Nephron progenitor cell (in vitro differentiated cells): ENCODE measurements at places on chromosomes 12 and 14.

- DNase-seq: no peak
Observed at GRCh38 chr14:91108941-91109611, 4.8 kb upstream of the DGLUCY start.

GRCh38 chr12:132359971-132360370, 30.6 kb upstream of the GALNT9 start:
- no peak for DNase-seq

DNA sequence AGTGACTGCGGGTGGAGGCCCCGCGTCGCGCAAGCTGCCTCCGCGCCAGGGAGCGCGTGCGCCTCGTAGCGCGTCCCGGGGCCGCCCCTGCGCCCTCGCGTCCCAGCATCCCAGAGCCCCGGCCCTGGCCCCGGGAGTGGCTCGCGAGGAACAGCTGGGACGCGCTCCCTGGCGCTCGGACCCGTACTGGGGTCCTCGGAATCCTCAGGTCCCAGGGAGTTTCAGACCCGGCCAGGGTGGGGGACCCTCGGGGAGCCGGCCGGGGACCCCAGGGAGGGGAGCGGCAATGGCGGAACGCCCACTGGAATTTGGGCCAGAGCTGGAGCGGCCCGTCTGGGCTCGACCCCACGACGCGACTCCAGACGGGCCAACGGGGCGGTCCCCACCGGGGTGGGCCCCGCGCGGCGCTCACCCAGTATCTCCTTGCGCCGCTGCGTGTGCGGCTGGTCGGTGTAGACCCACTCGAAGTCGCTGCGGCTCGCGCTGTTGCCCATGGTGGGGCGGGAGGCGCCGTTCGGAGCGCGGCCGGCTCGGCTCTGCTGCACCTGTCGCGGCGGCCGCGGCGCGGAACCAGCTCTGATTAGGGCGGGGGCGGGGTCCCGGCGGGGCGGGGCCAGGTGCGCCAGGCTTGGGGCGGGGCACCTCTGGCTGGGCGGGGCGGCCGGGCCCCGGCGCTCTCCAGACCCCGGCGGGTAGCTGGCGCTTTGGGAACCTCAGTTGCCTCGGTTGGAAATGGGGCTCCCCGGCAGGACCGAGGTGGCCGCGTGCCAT, at the start of gene DEGS2:
Gene DEGS2, minus strand, starts transcription at position 552 of the 771 bp plus-strand sequence. Its CDS starts 58 bp downstream, at position 494.
- DNase-seq: peak; percentile 69

DNA sequence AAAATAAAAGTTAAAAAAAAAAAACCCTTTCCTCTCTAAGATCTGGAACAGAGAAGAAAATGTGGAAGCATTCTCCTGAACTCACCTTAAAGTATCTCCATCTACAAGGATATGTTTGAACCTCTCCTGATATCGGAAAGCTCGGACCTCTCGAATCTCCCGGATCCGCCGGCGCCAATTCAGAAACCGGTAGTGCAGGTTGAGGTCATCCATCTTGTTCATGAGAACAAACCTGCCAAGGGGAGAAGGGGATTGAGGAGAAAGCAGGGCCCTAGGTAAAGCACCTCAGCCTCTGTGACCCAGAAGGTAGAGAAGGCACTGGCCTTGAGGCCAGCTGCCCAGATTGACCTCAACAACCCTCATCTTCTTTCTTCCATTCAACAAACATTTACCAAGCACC, 2.2 kb downstream of the SPRYD3 start:
- no peak for DNase-seq

- no peak for DNase-seq
Observed at GRCh38 chr12:95848575-95849388, 10.0 kb upstream of the SNRPF start.

- DNase-seq: no peak
Observed at GRCh38 chr14:56844406-56845002, 34.2 kb upstream of the OTX2 start.

DNA sequence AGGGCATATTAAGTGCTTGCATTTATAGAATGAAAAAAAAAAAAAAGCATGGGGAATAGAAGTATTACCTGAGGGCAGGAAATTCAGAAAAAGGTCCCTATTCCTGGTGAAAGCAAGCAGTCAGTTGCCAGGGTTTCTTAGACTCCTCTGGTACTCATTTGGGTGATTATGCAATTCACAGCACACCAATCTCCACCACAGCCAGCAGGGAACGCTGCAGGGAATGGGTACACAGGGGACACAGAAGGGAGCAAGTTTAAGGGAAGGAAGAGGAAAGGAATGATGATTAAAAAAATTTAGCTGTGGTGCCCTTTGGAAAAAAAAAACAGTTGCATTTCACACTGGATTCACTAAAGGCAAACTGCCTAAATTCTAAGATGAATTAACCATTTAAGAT, 14.2 kb downstream of the BLTP3B start:
- peak; percentile 14 for DNase-seq

DNA sequence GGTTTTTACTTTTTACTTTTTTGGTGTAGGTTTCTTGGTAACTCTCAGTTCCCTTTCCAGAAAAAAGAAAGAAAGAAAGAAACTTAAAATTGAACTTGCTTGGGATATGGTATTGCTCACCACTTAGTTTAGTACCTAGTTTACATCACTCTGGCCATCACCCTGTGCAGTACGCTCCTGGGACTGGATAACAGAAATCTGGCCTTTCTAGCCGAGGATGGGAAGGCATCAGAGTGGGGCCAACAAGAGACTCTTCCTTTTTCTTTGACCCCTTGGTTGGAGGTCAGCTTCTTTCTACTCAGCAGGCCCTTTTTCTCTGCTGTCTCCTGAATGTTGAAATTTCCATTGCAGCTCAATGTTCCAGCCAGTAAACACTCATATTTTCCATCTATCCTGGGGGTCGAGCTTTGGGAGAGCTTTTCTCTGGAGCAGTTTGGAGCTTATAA, 156.6 kb downstream of the TGFB3 start:
- no peak for DNase-seq

- DNase-seq: no peak
Observed at GRCh38 chr14:64973826-64974225, 1.7 kb upstream of the RAB15 start.

GRCh38 chr14:99426265-99426664, 54.4 kb downstream of the SETD3 start:
- DNase-seq: no peak

GRCh38 chr12:55946553-55946952, 15.6 kb downstream of the DGKA start:
- no peak for DNase-seq

DNA sequence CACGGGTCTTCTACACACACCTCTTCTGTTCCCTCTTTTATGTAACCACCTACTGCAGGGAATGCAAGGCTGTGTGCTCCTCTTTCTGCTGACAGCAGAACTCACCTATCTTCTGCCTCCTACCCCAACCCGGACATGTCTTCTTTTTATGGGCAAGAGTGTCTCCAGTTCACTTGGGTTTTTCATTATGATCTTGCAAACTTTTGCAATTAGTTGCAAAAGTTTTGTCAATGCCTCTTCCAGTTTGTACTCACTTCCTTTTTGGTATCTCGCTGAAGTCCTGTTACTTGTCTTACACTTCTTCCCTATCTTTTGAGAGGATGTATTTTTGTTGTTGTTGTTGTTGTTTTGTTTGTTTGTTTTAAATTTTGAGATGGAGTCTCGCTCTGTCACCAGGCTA, 50.6 kb downstream of the DRAM1 start:
- DNase-seq: no peak

DNA sequence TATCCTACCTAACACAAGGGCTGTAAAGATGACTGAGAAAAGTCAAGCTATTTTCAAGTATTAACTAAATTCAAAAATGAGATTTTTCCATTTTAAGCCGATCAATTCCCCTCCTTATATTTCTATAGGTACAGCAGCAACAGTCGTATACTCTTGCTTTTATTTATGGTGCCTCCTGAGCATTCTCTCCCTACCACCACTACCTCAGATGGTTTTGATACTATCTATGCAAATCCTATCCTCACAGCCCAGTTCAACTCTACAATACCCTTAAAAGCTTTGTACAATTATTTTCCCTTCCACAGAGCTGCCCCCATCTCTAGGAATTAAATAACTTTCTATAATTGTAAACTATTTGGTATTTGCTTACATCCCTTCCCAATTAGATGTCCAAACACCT, 52.1 kb downstream of the GALC start:
- no peak for DNase-seq

GRCh38 chr12:82436354-82436753, 78.0 kb downstream of the METTL25 start:
- no peak for DNase-seq

DNA sequence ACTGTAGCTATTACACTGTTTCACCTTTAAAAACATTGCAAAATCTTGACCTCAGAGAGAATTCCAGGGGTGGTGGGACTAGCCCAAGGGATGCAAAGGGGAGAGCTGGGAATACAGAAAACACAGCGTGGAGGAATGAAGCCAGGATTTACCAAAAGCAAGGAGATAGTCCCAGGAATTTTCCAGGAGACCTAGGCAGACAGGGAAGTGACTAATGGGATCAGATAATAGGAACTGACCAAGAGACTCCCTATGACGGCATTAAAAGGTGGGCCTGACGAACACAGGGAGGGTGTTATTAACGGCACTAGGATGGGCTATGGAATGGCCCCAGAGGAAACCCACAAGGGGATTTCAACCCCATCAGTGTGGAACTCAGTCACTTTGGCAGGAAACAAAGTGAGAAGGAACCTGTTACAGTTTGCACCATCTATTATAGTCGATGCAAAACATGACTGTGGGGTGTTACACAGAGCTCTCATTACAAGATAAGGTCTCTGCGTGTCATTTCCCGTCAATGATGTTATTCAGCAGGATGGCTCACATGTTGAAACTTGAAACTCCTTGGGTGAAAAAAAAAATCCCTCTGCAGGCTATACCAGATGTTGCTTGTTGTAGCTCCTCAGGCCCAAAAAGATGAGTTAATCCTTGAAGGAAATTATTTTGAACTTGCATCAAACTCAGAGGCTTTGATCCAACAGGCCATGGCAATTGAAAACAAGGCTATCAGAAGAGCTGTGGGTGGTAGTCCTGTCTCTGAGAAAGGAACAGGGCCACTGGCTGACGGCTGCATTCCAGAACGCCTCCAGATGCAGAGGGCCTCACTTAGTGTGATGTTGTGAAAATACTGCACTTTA, 58.7 kb downstream of the DRAM1 start:
- no peak for DNase-seq

GRCh38 chr14:97381309-97381708, 584.1 kb downstream of the VRK1 start:
- no peak for DNase-seq

- no peak for DNase-seq
Observed at GRCh38 chr14:55536204-55536708, 43.8 kb upstream of the KTN1 start.
